ENCODE measurements at places on chromosomes 7 and 10.

DNA sequence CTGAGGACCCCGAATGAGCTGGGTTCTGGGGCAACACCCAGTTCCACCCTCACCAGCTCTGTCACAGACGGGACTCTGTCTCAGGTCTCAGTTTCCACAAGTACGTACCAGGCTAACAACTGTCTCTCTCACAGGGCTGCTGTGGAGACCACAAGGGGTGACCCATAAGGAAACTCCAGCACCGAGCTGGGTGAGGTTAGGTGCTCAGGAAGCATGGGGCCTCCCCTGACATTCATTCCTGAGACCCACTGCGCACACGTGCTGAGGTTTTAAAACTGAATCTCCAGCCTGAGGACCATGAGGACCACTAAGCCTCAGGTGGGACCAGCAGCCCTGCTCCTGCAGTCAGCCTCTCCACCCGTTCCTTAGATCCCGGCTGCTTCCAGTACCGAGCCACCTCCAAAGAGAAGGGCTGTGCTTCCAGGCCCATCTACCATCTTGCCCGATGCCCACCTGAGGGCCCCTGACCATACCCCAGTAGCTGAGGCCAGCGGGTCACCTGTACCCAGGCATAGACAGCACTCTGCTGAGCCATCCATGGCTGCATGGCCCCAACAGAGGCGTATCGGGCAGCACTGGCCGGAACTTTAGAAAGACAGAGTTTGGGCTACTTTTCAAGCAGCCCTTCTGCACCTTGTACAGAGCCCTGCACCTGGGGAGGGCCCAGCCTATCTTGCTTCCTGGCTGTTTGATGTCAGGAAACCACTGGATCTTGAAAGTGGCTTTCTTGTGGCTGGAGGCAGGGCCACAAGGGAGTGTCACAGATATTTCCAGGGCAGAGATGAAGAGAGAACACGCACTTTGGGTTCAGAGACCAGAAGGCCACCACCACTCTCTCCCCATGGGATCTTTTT lies 18.7 kb downstream of the HSPA12A start:
- no peak for DNase-seq

- DNase-seq = no peak
Measured at GRCh38 chr7:44621750-44622103, 15.3 kb downstream of the OGDH start.

- no peak for DNase-seq
Measured at GRCh38 chr10:78186572-78186971, 152.9 kb downstream of the RPS24 start.

- no peak for DNase-seq
Measured at GRCh38 chr7:24457219-24457558, 116.1 kb upstream of the PALS2 start.

- DNase-seq = no peak
Measured at GRCh38 chr7:46544396-46545008, 623.4 kb upstream of the IGFBP3 start.

GRCh38 chr10:70122742-70123141 lies 9.9 kb downstream of the AIFM2 start:
- peak; percentile 94 for DNase-seq

GRCh38 chr10:116197946-116198675 lies 74.9 kb downstream of the GFRA1 start:
- no peak for DNase-seq

DNA sequence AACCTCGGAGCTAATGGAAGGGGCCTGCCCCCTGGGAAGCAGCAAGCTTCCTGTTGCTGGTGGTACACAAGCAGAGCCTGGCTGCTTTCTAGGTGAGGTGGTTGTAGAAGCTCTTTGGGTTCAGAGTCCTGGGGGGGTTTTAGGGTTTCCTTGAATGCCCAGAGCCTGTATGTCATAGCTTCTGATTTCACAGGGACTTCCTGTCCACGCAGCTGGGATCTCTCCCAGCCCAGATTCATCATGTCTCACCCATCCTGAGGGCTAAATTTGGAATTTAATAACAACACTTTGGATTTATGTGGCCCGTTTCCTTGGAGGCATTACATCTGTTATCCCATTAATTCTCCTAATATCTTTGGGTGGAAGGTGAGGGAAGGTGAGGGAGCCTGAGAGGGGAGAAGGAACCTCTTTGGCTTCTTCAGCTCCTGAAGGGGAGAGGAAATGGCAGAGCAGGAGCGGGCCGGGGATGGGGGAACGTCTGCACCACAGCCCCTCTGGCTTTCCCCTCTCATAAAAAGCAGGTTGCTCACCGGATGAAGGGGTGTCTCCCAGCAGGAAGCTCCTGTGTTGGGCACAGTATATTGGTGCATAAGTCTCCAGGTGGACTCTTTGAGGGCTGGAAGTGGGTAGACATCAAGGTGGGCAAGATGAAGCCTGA lies 19.7 kb downstream of the RPS24 start:
- DNase-seq = no peak

- no peak for DNase-seq
Measured at GRCh38 chr7:97133159-97133558, 15.7 kb downstream of the SDHAF3 start.

DNA sequence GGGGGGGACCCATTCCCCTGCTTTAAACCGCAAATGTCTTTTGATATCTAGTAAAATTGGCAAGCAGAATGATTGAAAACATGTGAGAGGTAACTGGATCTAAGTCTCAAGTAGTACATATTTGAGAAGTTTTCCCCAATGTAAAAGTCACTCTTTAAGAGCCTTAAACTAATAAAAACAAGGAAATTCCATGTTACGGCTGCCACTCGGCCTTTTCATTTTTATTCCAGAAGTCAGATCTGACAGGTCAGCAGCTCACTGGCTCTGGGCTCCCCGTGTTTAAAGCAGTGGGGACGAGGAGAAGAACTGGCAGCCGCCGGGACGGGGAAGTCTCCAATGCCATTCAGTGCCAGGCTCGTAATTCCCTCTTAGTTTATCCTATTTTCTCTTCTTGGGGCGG lies 80.7 kb downstream of the CUX1 start:
- DNase-seq = no peak

GRCh38 chr10:50369931-50370330 lies 118.6 kb upstream of the ASAH2 start:
- DNase-seq = no peak

DNA sequence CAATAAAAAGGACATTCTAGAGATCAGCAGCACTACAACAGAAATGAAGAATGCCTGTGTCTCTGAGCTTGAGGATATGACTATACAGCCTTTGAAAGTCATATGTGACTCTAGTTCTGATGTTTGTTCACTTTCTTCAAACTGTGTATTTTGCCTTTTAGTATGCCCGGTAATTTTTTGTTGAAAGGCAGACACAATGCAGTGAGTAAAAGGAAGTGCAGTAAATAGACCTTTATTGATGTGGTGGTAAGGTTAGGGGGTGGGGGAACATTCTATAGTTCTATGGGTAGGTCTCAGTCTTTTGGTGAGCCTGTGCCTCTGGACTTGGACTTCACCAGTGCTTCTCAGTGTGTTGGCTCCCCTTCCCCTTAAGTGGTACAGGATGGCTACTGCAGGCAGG lies 143.5 kb upstream of the CDC14C start:
- DNase-seq = no peak

DNA sequence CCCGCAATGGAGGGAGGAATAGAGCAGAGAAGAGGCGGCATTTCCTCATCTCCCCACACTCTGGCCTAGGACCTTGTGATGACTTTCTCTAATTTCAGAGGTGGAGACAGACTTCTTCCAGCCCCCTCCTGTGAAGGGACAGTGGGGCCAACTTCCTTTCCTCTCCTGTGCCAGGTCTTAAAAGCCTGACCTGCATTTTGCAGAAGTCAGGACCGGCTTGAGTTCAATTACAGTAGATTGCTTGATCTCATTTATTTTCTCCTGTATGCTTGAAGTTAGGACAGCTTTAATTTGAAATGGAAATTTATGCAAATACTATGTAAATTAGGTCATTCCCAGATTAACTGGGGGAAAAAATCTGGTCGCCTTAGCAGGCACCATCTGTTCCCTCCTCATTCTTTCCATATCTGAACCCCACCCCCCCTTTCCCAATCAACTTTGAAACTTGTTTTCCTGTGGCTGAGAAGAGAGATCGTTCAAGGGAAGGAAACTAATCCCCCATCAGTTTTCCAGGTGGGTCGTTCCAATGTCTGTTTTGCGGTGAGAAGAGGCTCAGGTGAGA lies 57.1 kb downstream of the SYPL1 start:
- DNase-seq = no peak

DNA sequence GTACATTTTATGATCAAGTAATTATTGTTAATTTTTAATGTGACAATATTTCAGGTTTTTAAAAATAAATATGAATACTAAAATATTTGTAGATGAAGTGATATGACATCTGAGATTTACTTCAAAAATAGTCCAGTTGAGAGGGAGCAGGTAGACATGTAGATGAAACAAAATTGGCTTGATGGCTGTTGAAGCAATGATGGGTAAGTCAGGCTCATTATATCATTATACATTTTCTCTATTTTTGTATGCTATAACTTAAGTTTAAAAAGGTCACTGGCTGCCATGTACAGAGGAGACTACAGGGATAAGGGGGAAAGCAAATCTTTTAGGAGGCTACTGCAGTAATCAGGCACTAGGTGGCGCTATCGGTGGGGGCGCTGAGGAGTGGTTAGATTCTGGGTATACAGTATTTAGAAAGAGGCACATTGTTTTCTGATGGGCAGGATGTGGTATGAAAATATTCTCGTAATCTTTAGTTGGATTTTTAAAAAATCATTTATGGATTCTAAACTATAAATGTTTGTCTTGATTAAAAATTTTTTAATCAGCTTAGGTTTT lies 189.8 kb upstream of the IMMP2L start:
- DNase-seq = peak; percentile 77

DNA sequence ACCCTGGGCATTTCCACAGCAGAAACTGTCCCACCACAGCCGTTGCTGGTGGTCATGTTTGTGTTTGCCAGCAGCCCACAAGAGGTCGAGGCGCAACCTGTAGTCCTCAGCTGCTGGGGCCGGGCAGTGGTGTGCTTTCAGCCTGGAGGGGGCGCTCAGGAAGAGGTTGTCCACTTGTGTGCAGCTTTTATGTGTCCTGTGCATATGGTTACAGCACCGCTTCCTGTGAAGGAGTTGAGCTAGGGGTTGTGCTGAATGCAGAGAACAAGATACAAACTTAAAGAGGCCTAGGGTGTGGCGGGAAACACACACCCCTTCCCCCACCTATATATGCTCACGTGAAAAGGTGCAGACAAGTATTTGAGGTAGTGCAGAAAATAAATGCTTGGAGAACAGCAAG lies 29.5 kb upstream of the PFKFB3 start:
- DNase-seq = peak; percentile 70

DNA sequence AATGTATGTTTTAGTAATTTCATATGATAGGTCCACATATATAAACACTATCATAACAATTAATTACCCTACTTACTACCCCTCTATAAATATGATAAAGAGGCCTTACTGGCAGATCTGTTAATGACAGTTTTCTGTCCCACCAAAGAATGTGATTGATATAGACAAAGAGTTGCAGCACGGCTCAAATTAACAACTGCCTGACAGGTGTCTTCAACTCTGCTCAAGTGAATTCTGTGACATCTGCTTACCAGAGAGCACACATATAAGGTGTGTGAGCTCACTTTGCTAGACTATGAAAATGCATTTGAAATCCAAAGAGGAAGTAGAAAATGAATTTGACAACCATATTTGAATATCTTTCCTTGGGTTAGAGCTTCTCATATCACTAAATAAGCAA lies 36.6 kb downstream of the CACNA2D1 start:
- DNase-seq = no peak

DNA sequence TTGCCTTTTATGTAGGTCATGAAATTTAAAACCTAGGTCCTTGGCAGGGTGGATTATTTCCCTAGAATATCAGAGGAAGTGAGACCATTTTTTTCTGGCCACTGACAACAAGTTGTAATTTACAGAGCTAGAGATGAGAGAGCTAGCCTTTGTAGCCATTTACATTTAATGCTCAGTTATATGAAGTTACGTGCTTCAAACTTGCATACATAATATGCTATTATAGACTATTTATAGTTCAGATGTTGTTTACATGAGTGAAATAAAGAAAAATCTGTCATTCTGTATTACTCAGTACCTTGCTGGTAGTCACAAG lies 234.9 kb upstream of the MBL2 start:
- DNase-seq = no peak

DNA sequence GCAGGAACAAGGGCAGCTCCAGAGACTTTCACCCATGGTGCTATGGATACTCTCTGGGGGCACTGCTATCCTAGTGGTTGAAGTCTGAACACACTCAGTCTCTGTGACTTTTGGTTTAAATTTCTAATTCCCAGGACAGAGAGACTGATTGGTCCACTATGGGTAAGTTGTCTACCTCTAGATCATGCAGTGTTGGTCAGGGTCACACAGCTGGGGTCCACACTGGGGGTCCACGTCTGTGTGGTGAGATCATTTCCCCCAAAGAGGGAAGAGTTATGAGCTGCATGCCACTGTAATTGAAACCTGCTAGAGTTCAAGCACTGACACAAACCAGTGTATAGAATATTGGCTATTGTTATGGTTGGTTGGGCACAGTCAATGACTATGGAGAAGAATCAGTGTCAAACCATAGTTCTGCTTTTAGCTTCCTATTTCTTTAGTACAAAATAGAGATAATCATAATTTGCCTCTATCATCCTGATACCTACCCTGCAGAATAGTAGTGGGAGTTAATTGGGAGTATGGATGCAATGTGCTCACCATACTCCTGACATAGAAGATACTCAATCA lies 101.6 kb downstream of the PRTFDC1 start:
- DNase-seq = no peak

GRCh38 chr10:119313644-119314043 lies 106.3 kb downstream of the GRK5 start:
- peak; percentile 94 for DNase-seq

DNA sequence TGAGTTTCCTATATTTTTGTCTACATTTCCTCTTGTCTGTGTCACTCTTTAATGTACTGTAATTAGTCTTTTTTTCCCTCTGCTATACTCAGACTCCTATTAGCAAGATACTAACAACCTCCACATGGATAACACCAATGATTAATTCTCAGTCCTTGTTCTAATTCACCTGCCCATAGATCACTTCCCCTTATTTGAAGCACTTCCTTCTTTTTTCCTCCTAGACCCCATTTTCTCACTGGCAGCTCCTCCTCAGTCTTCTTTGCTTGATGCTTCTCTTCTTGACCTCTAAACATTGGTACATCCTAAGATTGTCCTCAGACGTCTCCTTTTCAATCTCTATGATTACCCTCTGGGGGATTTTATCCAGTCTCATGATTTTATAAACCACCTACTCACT lies 98.2 kb upstream of the IMMP2L start:
- DNase-seq = no peak

- no peak for DNase-seq
Measured at GRCh38 chr10:119443970-119444660, 98.4 kb downstream of the RGS10 start.

- peak; percentile 35 for DNase-seq
Measured at GRCh38 chr10:31926160-31926559, 2.5 kb downstream of the ARHGAP12 start.

DNA sequence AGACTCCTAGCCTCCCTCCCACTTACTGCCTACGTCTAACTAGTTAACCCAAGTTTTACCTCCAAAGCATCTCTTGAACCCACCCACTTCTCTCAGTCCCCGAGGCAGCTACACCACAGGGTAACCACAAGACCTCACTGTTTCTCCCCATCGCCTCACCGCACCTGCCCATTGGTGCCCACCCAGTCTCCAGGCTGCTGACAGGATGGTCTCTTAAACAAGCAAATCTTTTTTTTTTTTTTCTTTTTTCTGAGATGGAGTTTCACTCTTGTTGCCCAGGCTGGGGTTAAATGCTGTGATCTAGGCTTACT lies 47.0 kb downstream of the DENND2A start:
- no peak for DNase-seq

All from NB4 (cell line).